Cerebellar nuclear complex (tissue), 1 donor: ENCODE measurements at places on chromosomes 13 and 19.

DNA sequence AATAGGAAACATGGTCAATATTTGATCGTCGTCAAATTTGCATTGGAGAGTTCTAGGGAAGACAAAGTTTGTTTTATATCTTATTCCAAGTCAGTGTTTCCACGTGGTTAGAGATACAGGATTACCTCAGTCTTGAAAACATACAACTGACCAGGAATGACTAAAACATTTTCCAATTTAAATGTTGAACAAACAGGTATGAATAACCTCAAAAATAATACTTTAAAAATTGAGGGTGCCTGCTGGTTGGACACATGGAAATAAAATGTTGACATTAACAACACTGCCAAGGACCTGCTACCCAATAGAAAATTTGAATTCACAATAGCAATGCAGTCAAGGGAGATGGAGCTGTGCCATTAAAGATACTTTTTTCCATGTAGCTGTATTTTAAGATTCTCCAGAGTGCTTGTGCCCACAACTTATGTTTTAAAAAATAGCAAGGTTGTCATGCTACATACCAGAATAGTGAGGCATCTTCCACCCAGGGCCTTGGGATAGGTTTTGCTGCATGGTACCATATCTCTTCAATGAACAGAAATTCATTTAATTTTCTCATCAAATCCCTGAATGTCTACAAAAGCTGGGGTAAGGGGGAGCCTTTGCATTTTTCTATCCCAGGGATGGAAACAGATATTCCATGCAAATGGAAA is 260.8 kb downstream of the EFNB2 start:
- DNase-seq, result no peak

GRCh38 chr13:44667943-44668342 is 91.8 kb upstream of the TSC22D1 start:
- no peak for DNase-seq

GRCh38 chr13:88627071-88627470 is 955.9 kb downstream of the SLITRK5 start:
- DNase-seq, result no peak

GRCh38 chr19:10001899-10002298 is 8.4 kb downstream of the COL5A3 start:
- no peak for DNase-seq

DNA sequence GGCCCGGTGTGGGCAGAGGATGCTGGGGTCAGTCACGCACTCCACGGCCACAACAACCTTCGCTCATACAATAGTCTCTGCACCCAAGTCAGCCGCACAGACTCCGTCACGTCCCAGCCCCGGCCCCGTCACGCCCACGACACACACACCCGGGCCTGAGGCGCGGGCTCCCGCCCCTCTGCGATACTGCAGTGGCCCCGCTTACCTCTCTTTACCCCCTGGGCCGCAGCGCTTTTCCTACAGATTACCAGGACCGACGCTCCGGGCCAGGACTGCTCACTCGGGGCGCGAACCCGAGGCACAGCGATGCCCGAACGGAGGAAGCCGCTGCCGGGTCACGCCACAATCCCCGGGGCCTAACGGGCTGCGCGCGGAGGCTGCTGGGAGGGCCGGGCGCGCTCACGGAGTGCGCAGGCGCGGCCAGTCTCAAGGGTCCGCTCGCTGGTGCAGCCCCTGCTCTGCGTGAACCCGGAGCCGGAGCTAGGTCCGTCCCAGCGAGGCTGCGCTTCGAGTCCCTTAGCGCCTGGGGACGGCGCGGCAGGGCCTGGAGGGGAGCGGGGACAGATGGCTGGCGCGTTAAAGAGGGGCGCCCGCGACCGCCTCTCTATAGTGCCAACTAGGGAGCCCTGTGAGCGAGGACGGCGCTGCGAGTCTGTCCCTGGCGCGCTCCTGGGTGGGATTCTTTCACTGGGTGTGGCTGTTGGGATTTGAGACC is at the start of gene ZFP82:
TSS of gene ZFP82 (minus strand) at position 358 of the 715 bp plus-strand sequence. CDS start 8,855 bp downstream, outside the sequence.
- no peak for DNase-seq

GRCh38 chr19:18297308-18297707 is 15.9 kb upstream of the JUND start:
- DNase-seq, result no peak

DNA sequence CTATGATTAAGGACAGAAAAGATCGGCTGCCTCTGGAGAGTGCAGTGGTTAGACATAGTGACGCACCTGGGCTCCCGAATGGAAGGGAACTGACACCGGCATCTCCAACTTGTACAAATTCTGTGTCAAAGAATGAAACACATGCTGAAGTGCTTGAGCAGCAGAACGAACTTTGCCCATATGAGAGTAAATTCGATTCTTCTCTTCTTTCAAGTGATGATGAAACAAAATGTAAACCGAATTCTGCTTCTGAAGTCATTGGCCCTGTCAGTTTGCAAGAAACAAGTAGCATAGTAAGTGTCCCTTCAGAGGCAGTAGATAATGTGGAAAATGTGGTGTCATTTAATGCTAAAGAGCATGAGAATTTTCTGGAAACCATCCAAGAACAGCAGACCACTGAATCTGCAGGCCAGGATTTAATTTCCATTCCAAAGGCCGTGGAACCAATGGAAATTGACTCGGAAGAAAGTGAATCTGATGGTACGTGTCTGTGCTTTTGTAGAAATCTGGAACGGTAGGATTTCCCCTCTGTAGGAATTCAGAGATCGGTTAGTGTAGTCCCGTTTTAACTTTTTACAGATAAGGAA is 16.9 kb downstream of the ERCC5 start:
- DNase-seq, result no peak

- DNase-seq, result no peak
Measured at GRCh38 chr19:48615231-48616040, 560 bp upstream of the FAM83E start.

GRCh38 chr13:99218969-99219368 is 18.3 kb downstream of the UBAC2 start:
- DNase-seq, result no peak

DNA sequence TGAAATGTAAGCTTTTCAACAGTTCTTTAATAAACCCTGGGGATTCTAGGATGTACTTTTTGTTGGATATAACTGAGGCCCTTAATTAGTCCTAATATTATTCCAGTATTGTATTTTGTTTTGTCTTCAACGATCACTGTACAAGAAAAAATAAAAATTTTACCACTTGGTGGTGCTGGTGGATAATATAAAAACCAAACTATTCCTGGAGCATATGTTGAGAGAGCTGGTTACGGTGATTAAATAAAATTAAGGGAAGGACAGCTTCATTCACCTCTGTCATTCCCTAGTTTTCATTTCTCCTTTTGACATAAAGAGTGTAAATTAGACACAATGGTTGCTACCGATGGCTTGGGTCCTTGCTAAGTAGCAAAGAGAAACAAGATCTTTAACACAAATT is 598.6 kb upstream of the PCDH20 start:
- no peak for DNase-seq

- DNase-seq, result no peak
Measured at GRCh38 chr13:75347925-75348324, 134.0 kb downstream of the TBC1D4 start.

DNA sequence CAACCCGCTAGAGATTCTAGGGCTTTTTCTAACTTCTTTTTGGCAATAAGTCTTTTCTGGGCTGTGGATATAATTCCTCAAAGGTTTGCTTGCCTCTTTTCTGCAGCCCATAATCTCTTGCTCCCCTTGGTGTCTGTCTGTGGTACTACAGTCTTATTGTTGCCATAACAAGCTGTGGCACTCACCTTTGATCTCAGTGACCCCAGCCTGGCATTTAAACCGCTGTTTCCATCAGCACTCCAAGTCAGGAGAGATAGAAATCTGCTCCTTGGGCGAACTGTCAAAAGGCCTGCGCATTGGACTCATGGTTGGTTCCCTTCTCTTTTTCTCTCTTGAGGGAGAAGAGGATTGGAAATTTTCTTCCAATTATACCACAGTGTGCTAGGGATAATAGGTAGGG is 14.5 kb upstream of the MPHOSPH8 start:
- DNase-seq, result no peak

DNA sequence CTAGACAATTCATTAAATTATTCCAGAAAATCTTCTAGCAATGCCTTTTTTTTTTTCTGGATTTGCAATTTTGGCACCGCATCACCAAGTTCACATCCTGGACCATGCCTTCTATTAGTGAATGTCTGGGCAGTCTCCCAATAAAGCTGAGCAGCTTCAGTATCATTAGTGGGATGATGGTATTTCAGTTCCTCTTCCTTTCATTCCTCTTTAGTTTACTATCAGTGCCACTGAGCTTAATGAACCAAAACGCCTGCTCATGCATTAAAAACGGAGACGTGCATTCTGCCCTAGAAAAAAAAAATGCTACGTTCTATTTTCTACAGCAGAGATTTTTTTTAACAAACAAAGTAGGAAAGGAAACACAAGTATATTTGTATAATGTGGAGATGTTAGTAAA is 343.0 kb downstream of the PCDH9 start:
- no peak for DNase-seq

GRCh38 chr13:112132619-112133018 is 65.7 kb downstream of the SOX1 start:
- DNase-seq, result no peak

- no peak for DNase-seq
Measured at GRCh38 chr13:104408733-104409132, 1342.5 kb upstream of the SLC10A2 start.

- DNase-seq, result no peak
Measured at GRCh38 chr13:107250628-107251027, 682.7 kb upstream of the ARGLU1 start.

DNA sequence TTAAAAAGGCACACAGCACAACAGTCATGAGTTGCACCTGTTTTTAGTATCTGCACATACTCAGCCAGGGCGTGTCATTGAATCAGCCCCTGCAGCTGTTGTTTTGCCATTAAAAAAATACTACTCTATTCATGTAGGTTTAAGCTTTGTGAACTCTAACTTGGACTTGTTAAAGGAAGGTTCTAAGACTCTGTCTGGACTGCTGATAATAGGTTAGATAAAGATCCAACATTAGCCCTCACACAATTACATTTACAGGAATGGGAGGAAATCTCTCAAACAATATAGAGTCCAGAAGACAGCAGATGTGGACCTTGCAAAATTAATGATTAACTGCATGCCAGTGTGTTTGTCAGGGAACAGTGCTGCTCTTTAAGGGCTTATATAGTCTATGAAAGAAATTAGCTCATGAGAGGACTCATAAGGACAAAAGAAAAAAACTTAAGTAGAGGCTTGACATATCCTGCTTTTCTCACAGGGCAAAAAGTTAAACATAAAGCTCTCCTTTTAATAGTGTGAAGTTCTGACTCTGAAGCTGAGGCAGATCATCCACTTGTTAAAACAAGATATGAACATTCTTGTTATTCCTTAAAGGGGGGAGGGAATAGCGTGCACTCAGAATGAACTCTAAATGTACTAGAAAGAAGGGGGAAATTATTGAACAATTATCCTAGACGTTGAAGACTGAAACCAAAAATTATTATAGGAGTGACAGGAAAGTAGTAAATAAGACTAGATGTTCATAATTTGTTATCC is 243.6 kb downstream of the NDFIP2 start:
- DNase-seq, result no peak

GRCh38 chr13:93505104-93505952 is 278.7 kb downstream of the GPC6 start:
- no peak for DNase-seq

- DNase-seq, result no peak
Measured at GRCh38 chr19:19115954-19116353, 22.3 kb downstream of the TMEM161A start.
